Activated CD4-positive, alpha-beta T cell treated with anti-CD3 and anti-CD28 coated beads for 24 hours (primary cell): ENCODE measurements at places on chromosomes 7 and 10.

DNA sequence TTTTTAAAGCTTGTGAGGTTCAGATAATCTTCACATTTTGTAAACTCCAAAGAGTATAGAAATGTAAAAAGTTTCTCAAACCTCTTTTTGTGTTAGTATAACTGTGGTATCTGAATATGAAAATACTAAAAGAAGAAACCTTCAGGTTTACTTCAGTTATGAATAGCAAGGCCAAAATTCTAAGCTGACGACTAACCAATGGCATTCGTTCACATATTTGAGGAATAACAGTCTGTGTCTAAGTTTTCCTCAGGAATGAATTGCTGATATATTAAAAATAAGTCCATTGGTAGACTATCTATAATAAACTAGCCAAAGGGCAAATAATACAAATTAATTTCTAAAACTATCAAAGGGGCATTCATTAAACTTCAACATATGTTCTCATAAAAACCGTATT is 206.0 kb downstream of the CXCL12 start:
- DNase-seq, result no peak

- DNase-seq, result no peak
Observed at GRCh38 chr10:24455447-24455846, 246.5 kb downstream of the KIAA1217 start.

DNA sequence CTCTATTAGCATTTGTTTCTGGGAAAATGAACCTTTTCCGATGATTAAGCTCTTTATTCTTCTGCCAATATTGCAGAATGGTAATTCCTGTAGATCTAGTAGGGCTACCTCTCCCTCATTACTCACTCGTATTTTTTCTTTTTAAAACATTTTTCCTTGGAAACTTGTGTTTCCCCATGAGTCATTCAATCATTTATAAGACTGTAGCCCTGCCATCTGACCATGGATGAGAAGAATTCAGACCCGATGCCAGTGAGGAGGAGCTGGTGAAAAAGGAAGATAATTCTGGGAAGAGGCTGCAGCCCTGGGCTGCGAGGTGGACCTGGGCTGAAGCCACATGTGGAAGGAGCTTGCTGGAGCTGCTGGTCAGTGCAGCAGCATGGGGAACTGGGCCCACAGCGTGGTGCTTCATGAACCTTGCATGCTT is 242.8 kb downstream of the KLF6 start:
- no peak for DNase-seq

DNA sequence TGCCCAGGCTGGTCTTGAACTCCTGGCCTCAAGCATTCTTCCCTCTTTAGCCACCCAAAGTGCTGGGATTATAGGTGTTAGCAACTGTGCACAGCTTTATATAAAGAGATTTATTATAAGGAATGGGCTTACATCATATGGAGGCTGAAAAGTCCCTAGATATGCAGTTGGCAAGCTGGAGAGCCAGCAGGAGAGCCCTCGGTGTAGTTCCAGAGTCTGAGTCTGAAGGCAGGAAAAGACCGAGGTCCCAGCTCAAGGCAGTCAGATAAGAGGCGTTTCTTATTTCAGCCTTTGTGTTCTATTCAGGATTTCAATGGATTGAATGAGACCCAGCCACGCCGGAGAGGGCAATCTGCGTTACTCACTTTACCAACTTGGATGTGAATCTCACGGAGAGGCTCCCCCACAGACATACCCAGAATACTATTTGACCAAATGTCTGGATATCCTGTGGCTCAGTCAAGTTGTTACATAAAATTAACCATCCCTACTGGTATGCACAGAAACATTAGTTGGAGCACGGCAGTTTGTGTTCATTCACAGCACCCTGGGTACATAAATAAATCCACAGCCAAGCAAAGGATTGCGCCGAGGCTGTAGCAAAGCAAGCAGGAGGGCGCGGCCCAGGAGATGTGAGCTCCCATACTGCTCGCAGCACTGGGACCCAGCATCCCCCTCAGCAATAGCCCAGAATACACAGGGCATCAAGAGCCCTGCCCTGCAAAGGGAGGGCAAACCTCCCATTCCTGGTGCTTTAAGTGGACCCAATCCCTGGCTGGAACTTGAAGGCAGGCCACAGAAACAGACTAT is 158.4 kb upstream of the ZNF32 start:
- DNase-seq, result no peak

DNA sequence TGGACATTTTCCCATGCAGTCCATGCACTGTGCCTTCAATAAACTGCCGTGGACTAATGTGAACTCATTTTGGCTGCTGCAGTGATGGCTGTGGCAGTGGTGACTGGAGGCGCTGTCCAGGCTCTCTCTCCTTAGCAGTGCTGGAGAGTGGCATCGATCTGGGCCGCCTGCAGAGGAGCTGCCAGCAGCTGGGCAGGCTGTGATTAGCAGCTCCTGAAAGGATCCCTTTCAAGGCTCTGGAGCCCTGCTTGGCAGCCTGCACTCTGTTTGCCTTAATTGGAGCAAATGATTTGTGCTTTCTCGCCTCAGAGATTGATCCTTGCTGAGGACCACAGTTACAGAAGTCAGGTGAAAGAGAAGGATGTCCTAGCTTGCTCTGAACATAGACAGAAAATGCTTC is 130.1 kb upstream of the VWC2 start:
- no peak for DNase-seq

- no peak for DNase-seq
Observed at GRCh38 chr10:95538412-95538811, 22.8 kb downstream of the SORBS1 start.

- DNase-seq, result no peak
Observed at GRCh38 chr10:43190775-43191174, 52.5 kb downstream of the CSGALNACT2 start.

GRCh38 chr7:83452256-83452655 is 196.7 kb downstream of the SEMA3E start:
- DNase-seq, result no peak

- no peak for DNase-seq
Observed at GRCh38 chr7:149854611-149855360, 16.6 kb downstream of the ZNF862 start.

- DNase-seq, result no peak
Observed at GRCh38 chr10:1451362-1451888, 285.9 kb downstream of the ADARB2 start.

GRCh38 chr7:70907259-70908247 is 224.4 kb upstream of the GALNT17 start:
- DNase-seq, result no peak

DNA sequence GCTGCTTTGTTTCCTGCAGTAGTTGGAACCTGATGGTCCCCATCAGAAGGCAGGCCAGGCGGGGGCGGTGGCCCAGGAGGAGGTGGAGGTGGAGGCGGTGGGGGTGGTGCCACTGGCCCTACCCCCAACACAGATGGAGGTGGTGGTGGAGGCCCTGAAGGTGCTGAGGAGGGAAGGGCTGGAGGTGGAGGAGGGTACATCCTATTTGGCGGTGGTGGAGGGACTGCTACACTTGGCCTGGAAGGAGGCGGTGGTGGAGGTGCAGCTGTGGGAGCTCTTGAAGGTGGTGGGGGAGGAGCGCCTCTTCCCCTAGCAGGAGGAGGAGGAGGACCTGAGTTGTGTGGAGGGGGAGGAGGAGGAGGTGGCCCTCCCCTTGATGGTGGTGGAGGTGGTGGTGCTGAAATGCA is 36.8 kb downstream of the LMOD2 start:
- no peak for DNase-seq

- no peak for DNase-seq
Observed at GRCh38 chr7:96136600-96137239, 185.2 kb downstream of the SLC25A13 start.

DNA sequence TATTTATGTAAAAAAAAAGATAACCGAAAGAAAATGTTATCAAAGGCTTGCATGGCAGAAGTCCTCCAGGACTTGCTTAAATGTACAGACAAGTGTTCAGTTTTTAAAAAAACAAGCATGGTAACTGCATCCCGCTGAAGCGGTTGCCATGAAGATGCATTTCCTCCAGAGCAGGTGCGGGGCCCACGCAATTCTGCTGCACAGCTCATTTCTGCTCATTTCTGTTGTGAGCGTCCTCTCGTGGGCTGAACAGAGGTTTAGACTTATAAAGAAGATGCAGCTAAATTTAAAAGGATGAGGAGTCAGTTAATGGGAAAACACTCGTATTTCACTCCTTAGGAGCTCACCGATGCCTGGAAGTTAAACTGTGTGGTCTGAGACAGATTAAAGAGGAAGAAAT is 247.6 kb downstream of the DNAJB6 start:
- no peak for DNase-seq

DNA sequence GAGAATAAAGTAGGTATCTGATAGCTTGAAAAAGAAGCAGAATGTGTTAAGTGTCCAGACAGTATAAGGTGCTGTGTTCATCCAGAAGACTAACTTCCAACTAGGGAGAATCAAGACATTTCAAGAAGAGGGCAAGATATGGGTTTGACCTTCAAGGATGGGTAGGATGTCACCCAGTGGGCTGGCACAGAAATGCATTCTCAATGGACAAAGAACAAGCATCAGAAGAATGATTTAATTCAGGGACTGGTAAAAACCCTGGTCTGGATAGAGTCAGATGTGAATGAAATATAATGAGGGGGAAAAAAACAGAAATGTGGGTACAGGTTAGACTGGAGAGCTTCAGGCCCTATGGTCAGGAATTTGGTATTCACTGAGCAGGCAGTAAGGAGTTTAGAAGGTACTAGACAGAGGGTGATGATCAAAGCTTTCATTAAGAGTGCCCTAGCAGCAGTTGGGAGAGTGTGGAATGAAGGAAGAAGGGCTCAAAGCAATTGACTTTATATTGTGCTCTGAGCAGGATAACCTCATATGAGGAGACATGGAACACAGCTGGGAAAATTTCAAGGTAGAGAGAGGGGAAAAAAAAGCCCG is 180.7 kb upstream of the ANK3 start:
- no peak for DNase-seq

DNA sequence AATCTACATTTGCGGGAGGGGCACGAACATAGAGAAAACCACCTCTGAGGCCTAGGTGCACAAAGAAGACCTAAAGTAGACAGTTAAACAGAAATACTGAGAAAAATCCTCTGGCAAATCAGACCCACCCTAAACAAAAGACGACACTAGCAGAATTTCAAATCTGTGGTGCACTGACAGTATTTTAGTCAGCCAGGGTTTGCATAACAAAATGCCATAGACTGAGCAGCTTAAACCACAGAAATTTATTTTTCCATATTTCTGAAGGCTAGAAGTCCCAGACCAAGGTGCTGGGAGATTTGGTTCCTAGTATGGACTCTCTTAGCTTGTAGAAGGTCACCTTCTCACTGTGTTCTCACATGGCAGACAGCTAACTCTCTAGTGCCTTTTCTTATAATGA is 26.3 kb downstream of the IPMK start:
- DNase-seq, result no peak

GRCh38 chr10:132238371-132239125 is 51.8 kb downstream of the DPYSL4 start:
- DNase-seq, result no peak

DNA sequence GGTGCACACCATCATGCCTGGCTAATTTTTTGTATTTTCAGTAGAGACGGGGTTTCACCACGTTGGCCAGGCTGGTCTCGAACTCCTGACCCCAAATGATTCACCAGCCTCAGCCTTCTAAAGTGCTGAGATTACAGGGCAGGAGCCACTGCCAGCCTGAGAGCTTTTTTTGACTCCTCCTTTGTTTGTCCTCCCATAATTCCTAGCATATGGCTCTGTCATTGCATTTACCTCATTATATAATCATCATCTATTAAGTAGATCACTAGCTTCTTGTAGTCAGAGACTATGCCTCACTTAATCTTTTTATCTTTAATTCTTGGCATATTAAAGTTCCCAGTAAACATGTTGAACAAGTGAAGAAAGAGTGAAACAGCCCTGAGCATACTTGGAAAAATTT is 82.1 kb downstream of the CPEB3 start:
- no peak for DNase-seq

- DNase-seq, result no peak
Observed at GRCh38 chr7:80443325-80443724, 68.5 kb downstream of the GNAT3 start.

DNA sequence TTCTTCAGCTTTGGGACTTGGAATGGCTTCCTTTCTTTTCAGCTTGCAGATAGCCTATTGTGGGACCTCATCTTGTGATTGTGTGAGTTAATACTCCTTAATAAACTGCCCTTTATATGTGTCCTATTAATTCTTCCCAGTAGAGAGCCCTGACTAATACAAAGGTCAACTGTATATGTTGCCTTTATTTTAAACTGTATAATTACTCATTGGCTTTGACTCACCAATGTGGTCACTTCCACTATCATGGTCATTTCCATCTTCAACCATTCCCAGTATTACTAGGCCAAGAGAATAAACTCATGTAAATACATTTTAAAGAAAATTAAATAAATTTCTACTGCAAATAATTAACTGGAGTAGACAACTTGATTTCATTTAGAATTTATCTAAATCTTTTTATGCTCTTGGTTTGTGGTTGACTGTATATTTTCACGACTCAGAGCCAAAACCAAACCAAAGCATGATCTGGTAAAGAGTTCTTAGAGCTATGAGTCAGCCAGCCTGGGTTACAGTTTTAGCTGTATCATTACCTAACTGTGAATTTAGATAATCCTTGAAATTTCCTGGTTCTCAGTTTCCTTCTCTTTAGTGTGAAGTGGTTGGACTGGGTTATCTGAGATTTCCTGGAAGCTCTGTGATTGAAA is 188.4 kb downstream of the PPP1R3A start:
- DNase-seq, result no peak

DNA sequence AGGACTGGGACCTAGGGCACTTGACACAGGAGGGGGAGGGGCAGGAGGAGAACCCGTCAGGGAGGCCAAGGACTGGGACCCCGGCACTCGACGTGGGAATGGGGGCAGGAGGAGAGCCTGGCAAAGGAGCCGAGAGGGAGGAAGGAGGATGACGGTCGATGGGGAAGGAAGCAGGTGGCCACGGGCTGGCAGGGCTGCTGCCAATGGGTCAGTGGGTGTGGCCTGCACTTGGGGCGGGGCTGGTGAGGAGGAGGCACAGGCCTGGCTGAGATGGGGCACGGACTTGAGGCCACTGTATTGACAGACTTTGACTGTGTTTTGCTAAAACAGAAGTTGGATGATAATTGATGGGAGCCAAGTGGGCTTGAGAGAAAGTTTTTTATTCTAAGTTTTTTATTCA is 68.9 kb downstream of the RBM33 start:
- no peak for DNase-seq

DNA sequence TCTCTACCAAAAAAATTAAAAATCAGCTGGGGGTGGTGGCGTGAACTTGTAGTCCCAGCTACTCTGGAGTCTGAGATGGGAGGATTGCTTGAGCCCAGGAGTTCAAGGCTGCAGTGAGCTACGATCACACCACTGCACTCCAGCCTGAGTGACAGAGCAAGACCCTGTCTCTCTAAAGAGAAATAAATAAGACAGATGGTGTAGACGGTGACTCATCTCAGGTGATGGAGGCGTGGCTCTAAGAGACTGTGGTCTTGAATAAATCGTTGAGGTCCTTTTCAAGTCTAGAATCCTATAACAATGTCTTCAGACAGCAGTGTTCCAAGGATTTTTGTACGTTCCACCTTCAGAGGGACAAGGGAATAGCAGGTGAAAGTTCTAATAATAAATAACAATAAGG is 53.8 kb upstream of the PFKFB3 start:
- DNase-seq, result no peak

- no peak for DNase-seq
Observed at GRCh38 chr7:3207387-3207902, 93.6 kb upstream of the SDK1 start.
